Stimulated activated CD4-positive, alpha-beta T cell treated with anti-CD3 and anti-CD28 coated beads, Interleukin-1b, Interleukin-23, amount 100 ng/mL, for 1 hour (primary cell): ENCODE measurements at places on chromosomes 4 and X.

GRCh38 chr4:26174027-26174426 is 146.8 kb upstream of the RBPJ start:
- DNase-seq = no peak

DNA sequence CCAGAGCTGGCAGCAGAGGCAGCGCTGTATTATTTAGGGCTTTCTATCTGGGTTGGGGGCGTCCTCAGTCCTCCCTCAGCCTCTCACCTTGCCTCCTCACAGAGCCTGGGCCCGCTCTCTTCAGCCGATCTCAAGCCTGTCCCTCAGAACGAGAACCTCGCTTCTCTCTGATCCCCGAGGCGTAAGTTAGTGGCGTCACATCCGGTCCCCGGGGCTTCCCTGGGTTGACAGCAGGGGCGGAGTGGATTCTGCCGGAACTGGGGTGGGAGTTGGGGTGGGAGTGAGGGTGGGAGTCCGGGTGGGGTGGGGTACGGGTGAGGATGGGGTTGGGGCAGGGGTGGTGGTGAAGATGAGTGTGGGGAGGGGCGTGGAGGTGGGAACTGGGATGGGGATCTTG is at the start of gene MAGEA10:
Gene MAGEA10 (minus strand): TSS at position 190 of the 397 bp plus-strand sequence. CDS start 2,957 bp downstream, outside the sequence.
- DNase-seq = no peak

- no peak for DNase-seq
Observed at GRCh38 chr4:46931981-46932380, 22.9 kb upstream of the COX7B2 start.

DNA sequence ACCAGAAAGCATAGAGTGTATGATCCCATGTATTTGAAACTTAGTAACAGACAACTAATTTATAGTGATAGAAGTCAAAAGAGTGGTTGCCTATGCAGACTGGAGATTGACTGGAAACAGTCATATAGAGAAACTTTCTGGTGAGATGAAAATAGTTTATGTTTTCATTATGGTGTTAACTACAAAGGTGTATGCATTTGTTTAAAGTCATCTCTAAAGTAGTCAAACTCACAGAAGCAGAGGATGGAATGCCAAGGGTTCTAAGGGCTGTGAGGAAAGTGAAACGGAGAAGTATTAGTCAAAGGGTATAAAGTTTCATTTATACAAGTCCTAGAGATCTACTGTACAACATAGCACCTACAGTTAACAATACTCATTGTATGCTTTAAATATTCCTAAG is 45.8 kb downstream of the ENOX2 start:
- DNase-seq = no peak
